ENCODE measurements at places on chromosomes 12 and 14. TPM values are rescaled to one million over a fixed set of nuclear protein-coding genes. Genes with fewer than 3 reads are reported as not detected.

The PTGDR gene
- total RNA-seq = 0.85 TPM

The CISTR gene
- total RNA-seq = 1.9 TPM

The MIP gene
- total RNA-seq = not detected

The LGMN gene
- 89.7 TPM for total RNA-seq

The PLA2G1B gene
- not detected for total RNA-seq

The TAS2R8 gene
- not detected for total RNA-seq

The TOMM20L gene
- total RNA-seq = not detected

The VDR gene
- 0.74 TPM for total RNA-seq

The TMED10 gene
- 327 TPM for total RNA-seq

The PLEKHD1 gene
- total RNA-seq = 0.15 TPM

The TMEM121 gene
- total RNA-seq = 2.7 TPM

The CLEC9A gene
- not detected for total RNA-seq

The MEG3 gene
- 26.3 TPM for total RNA-seq

The OR6C74 gene
- not detected for total RNA-seq

The CFAP54 gene
- 0.38 TPM for total RNA-seq

The CCDC177 gene
- total RNA-seq = not detected

The GYS2 gene
- not detected for total RNA-seq

The TSPAN11 gene
- total RNA-seq = 3.8 TPM

The AMN gene
- total RNA-seq = 1.6 TPM

The DICER1 gene
- 29.4 TPM for total RNA-seq

The AQP6 gene
- total RNA-seq = 0.13 TPM

The CABP1 gene
- 4.6 TPM for total RNA-seq

The PAPLN gene
- total RNA-seq = 7.5 TPM

The SIVA1 gene
- total RNA-seq = 67.6 TPM

The SERPINA6 gene
- not detected for total RNA-seq

The SCNN1A gene
- total RNA-seq = 0.85 TPM

The RERG gene
- total RNA-seq = 7.3 TPM

The CERS5 gene
- 22.8 TPM for total RNA-seq

The CCDC197 gene
- not detected for total RNA-seq

The RPGRIP1 gene
- 0.26 TPM for total RNA-seq

The ENDOU gene
- 0.62 TPM for total RNA-seq

The GARIN6 gene
- not detected for total RNA-seq
